ENCODE measurements at places on chromosomes 1 and 21. TPM values are rescaled to one million over a fixed set of nuclear protein-coding genes. Genes with fewer than 3 reads are reported as not detected.

TCHHL1 gene
- total RNA-seq, result not detected

RNPC3 gene
- 9.4 TPM for total RNA-seq

TNFSF18 gene
- 6.3 TPM for total RNA-seq

KRTAP12-2 gene
- total RNA-seq, result not detected

SYT11 gene
- total RNA-seq, result 29.3 TPM
